ENCODE measurements at places on chromosomes 2 and 18.

GRCh38 chr18:12862467-12862866 is 21.6 kb downstream of the PTPN2 start:
- DNase-seq, result no peak

DNA sequence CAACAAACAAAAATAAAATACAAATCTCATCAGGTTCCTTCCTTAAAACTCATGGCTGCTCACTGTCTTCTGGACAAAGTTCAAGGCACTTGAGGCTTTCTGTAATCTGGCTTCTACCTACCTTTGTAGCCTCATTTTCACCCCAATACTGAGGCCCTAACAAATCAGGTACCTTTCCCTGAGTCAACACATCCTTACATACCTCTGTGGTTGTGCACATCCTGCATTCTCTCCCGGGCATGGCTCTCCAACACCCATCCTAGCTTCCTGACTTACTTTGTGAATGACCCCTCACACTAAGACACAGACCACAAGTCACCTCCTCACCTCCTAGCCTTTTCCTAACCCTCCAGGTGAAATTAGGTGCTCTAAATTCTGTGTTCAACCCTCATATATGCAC is 190.9 kb downstream of the PID1 start:
- DNase-seq, result no peak

- DNase-seq, result no peak
These were observed 89.7 kb downstream of the KCTD1 start for GRCh38 chr18:26458526-26459232.

GRCh38 chr2:167136879-167137596 is 248.8 kb downstream of the XIRP2 start:
- no peak for DNase-seq

DNA sequence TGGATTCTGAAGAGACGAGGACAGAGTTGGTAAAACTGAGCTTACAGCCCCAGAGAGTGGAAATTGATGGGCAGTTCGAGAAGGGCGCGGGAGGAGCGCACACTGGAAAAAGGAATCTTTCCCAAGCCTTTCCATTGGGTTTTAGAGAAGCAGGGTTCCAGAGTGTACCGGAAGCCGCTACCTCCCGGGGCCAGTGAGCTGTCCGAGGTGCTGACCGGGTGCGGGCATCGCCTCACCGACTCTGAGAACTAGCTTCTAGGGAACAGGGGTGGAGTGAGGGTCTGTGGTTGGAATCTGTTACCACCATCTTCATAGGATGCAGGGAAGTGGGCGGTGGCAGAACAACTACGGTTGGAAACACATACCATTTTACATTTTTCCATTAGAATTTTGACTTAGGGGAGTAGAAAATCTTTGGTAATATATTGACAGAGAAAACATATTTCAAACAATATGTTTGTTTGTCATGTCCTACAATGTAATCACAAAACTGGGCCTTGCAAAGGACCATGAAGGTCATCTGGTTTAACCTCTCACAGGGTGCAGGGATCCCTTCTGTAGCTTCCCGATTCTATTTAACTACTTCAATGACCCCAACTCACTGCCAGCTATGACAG is 724 bp downstream of the NMS start:
- DNase-seq, result no peak

All from activated CD4-positive, alpha-beta T cell treated with anti-CD3 and anti-CD28 coated beads for 4 hours (primary cell).